Anterior cingulate cortex (tissue), 58 donors: ENCODE measurements at places on chromosomes 12 and 14.

- no peak for DNase-seq
These were observed 58.9 kb upstream of the FSCB start for GRCh38 chr14:44565968-44566367.

- DNase-seq, result no peak
These were observed 106.4 kb upstream of the TBX5 start for GRCh38 chr12:114512351-114512750.

DNA sequence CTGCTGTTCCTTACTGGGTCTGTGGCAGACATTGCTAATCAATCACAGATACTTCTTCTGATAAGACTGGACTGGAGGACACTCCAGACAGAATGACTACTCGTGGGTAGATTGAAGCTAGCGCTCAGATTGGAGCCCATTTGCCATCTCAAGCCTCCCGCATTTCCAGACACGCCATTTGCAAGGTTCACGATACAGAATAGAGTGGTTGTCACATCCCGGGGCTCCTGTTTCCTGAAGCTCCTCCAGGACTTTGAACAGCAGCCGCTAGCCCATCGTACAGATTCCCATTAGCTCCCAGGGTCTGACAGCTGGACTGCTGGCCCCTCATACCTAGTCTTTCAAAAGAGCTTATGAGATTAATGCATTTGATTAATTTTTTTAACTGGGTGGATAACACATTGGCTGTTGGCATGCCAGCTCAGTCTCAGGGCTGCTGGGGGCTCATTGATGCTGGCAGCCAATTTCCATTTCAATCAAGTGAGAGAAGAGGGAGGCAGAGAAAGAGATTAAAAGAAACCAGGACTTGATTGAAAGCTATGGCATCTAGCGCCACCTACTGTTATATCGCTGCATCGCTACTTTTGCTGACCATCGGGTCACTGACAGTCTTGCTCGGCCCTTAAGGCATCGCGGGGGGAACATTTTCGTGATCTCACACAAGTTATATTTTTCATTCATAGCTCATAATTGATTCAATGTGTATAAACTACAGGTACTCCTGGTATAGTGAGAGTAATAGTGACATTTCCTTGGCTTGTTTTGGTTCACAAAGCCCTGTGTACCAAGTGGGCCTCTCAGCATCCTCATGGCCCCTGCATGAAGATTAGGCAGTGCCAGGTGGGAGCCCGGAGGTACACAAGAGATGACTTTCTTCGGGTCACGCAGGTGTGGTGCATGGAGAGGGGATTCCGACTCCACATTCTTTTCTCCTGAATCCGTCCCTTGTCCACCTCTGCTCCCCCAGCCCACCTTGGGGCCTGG lies 78.6 kb downstream of the CCDC60 start:
- peak; percentile 69 for DNase-seq

GRCh38 chr14:53148671-53149070 lies 4.5 kb downstream of the DDHD1 start:
- no peak for DNase-seq

DNA sequence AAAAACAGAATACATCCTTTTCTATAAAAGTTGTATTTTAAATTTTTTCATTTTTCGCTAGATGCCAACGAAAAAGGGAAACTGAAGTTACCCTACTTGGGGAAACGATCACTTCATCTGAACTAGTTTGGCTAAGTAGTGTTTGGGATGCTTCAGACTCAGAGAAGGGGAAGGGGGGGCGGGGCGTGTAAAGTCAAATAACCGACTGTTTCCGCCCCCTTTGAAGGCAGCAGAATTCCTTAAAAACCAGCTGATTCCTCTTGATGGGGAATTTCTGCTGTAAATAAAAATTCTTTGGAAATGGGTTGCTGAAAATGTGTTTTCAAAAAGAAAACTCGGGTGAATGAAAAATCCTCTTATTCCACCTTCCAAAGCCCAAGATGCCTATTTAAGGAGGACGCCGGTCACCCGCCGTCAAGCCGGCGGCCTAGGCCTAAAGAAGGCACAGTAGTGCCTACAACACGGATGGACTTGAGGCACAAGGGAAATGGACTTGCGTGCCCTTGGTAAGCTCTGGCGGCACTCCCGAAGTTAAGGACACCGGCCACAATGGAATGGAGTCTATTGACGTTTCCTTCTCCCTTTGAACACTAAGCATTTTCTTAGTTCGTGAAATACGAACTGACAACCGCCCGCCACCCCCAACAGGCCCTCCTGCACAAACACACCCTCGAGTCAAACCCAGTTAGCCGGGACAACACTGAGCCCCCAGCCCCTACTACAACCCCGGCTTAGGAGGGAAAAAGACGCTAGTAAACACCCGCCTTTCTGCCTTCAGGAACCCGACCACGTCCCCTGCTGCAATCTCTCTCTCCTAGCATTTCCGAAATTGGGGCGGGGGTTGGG lies 1.9 kb downstream of the ATXN2 start:
- peak; percentile 20 for DNase-seq

- DNase-seq, result no peak
These were observed 214.4 kb downstream of the BMP4 start for GRCh38 chr14:53742233-53742620.

DNA sequence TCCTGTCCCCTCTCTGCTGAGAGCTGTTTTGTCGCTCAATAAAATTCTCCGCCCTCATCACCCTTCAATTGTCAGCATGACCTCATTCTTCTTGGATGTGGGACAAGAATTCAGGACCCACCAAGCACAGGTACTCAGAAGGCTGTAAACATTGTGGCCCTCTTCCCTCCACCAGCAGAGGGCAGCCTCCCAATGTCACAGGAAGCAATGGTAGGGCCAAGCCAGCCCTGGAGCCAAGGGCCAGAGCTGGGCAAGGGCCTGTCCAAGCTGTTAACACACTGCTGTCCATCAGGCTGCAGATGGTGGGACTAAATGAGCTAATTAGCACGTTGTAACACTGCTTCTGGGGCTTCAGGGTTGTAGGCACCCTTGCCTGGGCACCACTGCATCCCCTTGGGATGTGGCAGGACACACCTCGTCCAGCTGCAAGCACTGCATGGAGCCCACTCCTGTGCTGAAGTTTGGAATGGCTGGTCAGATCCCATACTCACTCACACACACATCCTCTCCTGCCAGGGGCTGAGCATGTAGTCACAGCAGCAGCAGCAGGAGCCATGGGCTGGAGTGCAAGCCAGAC lies 62.7 kb upstream of the HECTD1 start:
- no peak for DNase-seq

DNA sequence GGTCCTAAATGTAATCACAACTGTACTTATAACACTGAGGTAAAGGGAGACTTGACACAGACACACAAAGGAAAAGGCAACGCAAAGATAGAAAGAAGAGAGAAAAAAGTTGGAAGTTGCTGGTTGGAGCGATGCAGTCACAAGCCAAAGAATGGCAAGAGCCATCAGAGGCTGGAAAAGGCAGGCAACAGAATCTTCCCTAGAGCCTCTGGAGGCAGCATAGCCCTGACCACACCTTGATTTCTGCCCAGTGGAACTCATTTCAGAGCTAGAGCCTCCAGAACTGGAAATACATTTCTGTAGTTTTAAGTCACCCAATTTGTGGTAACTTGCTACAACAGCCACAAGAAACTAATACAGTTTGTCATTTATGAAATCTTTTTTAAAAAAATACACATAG lies 89.2 kb downstream of the PUS7L start:
- DNase-seq, result no peak

- DNase-seq, result no peak
These were observed 97.3 kb downstream of the INSM2 start for GRCh38 chr14:35631071-35631805.

DNA sequence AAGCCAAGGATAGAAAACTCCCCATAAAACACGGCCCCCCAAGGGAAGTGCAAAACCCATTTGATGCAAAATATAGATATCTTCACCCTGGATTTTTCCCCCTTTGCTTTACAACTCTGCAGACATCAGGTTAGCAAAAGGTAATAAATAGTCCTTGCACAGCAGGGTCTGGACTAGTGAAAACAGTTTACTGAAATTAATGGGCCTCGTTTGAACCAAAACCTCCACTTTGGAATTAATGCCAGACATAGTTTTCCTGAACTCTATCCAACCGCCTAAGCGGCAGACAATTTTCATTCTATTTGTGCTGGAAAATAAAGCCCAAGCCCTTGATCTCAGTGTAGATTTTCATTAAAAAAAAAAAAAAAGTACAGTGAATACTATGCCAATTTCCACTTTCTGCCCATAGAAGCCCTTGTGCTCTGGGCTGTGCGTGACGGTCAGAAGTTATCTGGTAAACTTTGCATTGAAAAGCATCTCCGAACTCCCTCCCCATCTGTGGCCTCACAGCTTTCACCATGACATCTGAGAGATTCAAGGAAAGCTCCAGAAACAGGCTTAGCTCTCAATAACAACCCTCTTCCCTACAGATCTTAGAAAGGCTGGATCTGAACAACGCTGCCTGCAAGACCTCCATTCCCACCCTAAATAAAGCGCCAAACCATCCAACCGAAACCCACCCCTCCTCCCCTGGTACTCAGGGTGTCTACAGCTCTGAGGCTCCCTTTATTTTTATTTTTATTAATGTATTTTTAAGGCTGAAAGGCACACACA lies 11.0 kb upstream of the IRF2BPL start:
- DNase-seq, result no peak

- DNase-seq, result no peak
These were observed 5.2 kb downstream of the GSKIP start for GRCh38 chr14:96368534-96368933.

DNA sequence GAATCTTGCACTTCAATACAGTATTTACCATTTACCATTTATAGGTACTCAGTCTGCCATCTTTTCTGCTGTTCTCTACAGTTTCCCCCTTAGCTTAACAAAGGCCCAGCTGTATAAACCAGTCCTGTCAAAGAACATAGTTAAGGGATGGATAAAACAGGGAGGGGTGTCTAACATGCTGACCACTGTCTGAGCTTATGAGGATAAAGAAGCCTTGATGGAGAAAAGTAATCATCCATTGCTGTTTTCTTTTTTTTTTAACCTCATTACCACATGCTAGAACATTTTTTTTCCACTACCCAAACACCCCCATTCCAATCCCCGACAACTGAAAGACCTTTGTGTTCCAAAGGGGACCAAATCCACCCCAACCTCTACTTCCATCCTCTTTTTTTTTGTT lies 39.9 kb downstream of the SOX5 start:
- no peak for DNase-seq

DNA sequence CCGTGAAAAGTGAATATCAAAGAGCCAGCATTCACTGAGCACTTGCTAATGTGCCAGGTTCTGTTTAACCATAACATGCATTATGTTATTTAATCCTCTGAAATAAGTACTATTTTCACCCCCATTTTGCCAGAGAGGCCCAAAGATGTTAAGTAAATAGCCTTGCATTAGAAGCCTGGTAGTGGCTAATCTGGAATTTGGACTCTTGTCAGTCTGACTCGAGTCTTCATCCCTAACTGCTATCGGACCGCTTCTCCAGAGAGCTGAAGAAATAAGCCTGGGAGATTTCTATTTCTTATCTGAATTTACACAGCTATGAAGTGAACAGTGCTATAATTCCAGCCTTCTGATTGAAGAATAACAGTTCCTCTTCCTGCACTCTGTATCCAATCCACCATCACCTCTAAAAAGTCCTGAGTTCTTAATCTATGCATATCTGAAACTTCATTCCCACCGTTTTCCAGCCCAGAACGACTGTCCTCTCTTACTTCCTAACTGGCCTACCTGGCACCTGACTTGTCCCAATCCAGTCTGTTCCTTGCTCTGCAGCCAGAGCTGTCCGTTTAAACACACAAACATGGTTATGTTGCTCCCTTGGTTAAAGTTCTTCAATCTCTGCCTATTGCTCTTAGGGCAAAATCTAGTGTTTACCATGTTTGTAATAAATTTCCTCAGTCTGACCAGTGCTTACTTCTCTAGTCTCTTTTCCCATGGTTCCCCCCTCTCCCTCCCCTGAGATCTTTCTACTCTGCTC lies 2.3 kb downstream of the POLR3B start:
- no peak for DNase-seq

DNA sequence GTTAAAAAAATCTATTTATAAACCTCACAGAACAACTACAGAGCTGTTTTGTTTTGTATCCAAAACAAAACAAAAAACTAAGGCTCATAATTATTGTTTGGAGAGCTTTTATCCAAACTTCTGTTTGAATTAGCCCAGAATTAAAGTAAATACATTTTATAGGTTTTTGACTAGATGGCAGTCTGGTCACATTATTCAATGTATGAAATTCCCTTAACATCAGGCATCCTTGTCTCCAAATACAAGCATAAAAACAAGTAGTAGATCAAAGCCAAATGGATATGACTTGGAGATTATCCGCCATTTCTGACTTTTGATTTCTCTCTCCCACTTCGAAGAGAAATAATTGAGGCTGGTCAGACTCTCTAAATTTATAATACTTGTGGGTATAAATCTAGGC lies 63.5 kb downstream of the SLC38A1 start:
- no peak for DNase-seq

- no peak for DNase-seq
These were observed 8.7 kb downstream of the CACNB3 start for GRCh38 chr12:48827026-48827425.

GRCh38 chr12:73421832-73422231 lies 1115.8 kb upstream of the ATXN7L3B start:
- no peak for DNase-seq

GRCh38 chr12:98371419-98371818 lies 144.0 kb upstream of the TMPO start:
- DNase-seq, result no peak

GRCh38 chr14:95519699-95520098 lies 3.2 kb upstream of the SYNE3 start:
- DNase-seq, result peak; percentile 35

- no peak for DNase-seq
These were observed 93.5 kb upstream of the CEP83 start for GRCh38 chr12:94553130-94553519.
